ENCODE measurements at places on chromosomes 2 and 18.

DNA sequence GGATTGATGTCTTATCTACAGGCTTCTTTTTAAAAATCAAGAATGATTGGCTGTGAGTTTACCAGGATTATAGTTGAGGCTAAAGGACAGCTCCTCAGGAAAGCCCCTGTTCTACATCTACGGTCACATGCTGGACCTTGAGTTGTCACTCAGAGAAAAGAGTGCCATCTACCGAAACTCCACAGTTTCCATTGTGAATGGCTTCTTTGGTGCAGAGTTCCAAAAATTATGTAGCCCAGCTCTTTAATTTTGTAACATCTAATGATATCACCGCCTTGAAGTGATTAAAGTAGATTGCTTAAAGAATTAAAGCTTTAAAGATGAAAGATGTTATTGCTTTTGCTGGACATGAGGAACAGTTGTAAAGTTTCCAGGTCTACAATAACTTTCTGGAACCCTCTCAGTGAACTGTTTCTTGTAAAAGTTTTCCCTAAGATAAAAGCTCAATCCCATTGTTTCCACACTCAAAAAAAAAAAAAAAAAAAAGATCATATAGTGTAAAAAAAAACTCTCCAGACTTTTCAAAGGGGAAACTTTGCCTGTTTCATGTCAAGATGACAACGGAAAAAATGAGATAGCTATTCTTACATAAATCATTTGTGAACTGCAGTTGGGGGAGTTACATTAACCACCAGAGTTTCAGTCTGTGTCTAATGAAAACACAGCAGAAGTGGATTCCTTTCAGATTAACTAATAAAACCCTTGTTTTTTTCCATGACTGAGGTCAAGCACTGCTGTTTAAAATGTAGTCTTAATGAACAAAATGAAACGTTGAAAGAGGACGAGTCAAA, 4.3 kb downstream of the COL3A1 start:
- peak; percentile 76 for DNase-seq

GRCh38 chr2:225739328-225739727, 339.8 kb downstream of the NYAP2 start:
- DNase-seq: no peak

DNA sequence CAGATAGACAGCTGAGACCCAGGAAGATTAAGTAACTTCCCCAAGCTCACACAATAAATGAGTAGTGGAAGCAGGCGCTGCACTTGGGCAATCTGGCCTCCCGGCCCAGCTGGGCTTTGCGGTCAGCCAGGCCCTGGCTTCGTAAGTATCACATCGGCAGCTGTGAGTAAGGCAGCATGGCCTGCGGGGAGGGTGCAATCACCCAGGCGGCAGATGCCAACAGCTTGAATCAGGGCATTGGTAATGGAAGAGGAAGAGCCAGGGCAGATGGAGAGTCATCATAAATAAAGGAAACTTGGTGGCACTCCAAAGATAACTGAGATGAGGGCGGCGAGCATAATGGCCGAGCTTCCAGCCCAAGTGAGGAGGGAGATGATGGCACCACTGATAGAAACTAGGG, 217.9 kb upstream of the PID1 start:
- DNase-seq: no peak

GRCh38 chr2:12607971-12608370, 108.8 kb upstream of the TRIB2 start:
- DNase-seq: no peak

- peak; percentile 97 for DNase-seq
These were observed 8.7 kb upstream of the KIAA2012 start for GRCh38 chr2:202064171-202064880.

DNA sequence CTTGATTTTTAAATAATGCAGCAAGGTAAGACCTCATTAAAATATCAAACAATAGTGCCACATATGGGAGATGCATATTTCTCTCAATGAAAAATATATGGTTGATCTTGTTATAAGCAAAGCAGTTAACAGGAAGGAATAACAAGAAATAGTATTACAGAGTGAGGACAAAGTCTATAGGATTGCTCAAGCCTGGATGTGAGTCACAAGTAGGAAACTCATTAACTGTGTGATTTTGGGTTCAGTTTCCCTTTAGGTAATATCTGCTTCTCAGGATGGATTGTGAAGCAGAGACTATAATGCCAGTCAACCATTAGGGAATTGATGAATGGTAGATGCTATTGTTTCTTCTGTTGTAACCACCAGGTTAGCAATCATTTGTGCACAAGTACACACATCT, 42.9 kb upstream of the SPHKAP start:
- no peak for DNase-seq

- no peak for DNase-seq
These were observed 542.4 kb upstream of the NRP2 start for GRCh38 chr2:205139822-205140463.

DNA sequence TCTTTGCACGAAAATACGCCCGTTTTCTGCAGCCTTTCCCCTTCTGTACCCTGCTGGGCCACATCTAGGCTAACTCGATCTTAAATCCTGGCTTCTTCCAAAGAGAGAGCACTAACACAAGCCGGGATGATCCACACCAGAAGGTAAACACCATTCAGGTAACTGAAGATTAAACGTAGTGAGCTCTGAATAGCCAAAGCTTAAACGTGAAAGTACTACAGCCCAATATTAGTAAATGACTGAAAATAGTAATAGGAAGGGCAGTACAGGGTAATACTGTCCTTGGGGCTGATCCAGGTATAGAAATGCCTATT, 422 bp upstream of the MRPL53 start:
- no peak for DNase-seq

DNA sequence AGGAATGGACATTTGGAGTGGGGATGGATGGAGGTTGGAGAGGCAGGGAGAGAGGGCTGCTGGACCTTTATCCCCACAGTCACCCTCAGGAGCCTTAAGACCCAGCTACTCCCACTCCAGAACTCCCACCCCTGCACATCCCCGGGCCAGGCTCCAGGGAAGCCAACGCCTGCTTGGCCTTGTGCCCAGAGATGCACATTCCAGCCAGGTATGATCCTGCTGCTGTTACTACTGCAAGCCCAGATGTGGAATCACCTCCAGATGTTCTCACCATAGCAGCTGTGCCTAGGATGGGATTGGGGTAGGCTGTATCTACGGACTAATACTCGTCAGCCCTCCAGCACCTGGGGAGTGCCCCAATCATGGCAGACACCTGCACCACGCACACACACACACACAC, 71.7 kb downstream of the ZFP36L2 start:
- DNase-seq: no peak

DNA sequence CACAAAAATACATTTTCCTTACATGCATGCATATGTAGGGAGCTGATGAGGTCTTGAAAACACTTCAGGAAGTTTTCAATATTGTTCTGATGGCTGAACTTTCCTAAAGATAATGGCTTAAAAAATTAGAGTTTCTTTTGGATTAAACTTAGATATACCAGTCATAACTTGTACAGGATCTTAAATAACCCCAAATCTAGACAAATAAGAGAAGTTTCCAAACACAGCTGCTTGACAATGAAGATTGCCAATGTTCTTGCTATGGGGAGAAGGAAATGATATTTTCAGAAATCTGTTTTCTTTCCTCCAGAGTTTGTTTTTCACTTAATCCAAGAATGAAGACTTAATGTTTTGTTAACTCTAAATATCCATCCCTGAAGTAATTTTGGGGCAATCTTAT, 54.6 kb upstream of the SPTBN1 start:
- DNase-seq: no peak

- DNase-seq: no peak
These were observed 6.6 kb upstream of the KLHL23 start for GRCh38 chr2:169727065-169727464.

GRCh38 chr2:148586522-148587128, 57.9 kb upstream of the EPC2 start:
- DNase-seq: no peak

DNA sequence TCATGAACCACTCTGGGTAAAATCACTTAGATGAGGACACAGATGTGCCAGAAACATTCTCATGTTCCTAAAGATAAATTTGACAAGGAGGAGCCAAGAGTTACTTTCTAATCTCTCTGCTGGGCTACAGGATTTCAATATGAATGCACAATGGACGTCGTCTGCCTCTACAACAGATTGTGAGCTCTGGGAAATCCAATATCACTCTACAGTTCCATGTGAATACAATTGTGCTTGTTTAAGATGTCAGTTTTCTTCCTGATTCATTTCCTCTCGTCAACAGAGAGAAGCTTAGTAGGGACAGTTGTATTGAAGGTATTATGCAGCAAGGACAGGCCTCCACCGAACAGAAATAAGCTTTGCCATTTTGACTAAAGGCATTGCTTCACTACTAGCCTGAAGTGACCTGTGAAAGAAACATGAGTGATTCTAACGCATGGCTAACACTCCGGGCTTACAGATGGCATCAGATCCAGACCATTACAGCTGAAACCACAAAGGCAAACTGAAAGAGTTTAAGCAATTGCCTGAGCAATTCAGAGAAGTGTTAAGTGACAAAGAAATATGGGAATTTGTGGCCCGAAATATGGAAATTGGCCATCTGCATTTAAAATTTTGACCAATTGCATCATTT, 1591.5 kb downstream of the LRP1B start:
- DNase-seq: no peak

- DNase-seq: no peak
These were observed 91.0 kb downstream of the TGIF1 start for GRCh38 chr18:3540805-3541548.

DNA sequence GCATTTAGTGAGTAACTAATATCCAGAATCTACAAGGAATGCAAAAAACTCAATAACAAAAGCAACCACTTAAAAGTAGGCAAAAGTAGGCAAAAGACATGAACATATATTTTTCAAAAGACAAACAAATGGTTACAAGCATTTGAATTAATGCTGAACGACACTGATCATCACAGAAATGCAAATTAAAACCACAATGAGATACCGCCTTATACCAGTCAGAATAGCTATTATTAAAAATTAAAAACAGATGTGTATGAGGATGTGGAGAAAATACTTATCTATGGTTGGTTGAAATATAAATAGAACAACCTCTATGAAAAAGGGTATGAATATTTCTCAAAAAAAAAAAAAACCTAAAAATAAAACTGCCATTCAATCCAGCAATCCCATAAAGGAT, 51.7 kb downstream of the SNTG2 start:
- no peak for DNase-seq

- DNase-seq: no peak
These were observed 12.0 kb upstream of the GALM start for GRCh38 chr2:38653715-38654527.
